Osteoblast (primary cell): ENCODE measurements at places on chromosomes 5 and 9. TPM values are rescaled to one million over a fixed set of nuclear protein-coding genes. Genes with fewer than 3 reads are reported as not detected.
A peak's percentile ranks its signal among the peaks of the same experiment; 100 is the strongest.

GRCh38 chr5:68214482-68215207 lies 911 bp upstream of the PIK3R1 start:
- peak; percentile 60 for DNase-seq

PTGDS gene
- total RNA-seq, result 37.4 and 57.9 TPM in 2 replicates

GFI1B gene
- total RNA-seq, result under 0.01 TPM in 1 of 2 replicates, not detected in the other

VCAN gene
- total RNA-seq, result 543 and 658 TPM in 2 replicates

GRCh38 chr5:40121236-40121635 lies 558.5 kb upstream of the PTGER4 start:
- no peak for DNase-seq
